ENCODE measurements at places on chromosomes 12 and 14.

- DNase-seq: no peak
Measured at GRCh38 chr12:103751600-103751999, 89.4 kb downstream of the NT5DC3 start.

DNA sequence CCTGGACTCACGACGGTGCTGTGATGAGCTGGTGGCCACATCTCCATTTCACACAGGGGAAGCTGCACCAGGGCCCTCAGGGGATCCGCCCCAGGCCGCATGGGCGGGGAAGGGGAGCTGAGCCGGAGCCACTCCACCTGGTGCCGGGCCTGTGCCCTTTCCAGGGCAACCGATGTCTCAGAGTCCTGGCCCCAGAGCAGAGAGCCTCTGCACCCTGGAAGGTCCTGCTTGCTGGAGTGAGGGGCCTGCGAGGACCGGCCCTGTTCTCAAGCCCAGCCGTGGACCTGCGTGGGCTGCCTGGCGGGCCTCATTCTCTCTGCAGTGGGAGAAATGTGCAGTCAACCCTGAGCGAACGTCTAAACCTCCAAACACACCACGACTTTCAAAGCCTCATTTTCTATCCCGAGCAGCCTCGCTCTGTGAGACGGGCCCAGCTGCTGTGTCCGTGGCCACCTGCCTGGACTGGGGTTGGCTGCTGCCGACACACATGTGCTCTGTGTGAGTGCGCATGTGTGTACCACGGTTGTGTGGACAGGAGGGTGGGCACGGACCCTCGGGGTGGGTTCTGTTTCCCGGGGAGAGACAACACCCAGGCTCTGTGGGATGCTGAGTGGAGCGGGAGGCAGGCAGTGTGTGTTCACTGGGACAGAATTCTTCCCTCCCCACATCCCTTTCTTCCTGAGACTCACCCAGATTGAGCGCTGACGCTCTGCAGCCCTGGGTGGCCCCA, 163.5 kb downstream of the KIF26A start:
- DNase-seq: no peak

- no peak for DNase-seq
Measured at GRCh38 chr14:102210421-102211042, 70.8 kb downstream of the WDR20 start.

- DNase-seq: no peak
Measured at GRCh38 chr12:49428793-49429192, 61.5 kb downstream of the SPATS2 start.

GRCh38 chr14:64053694-64054669, 201.2 kb downstream of the SYNE2 start:
- DNase-seq: no peak

DNA sequence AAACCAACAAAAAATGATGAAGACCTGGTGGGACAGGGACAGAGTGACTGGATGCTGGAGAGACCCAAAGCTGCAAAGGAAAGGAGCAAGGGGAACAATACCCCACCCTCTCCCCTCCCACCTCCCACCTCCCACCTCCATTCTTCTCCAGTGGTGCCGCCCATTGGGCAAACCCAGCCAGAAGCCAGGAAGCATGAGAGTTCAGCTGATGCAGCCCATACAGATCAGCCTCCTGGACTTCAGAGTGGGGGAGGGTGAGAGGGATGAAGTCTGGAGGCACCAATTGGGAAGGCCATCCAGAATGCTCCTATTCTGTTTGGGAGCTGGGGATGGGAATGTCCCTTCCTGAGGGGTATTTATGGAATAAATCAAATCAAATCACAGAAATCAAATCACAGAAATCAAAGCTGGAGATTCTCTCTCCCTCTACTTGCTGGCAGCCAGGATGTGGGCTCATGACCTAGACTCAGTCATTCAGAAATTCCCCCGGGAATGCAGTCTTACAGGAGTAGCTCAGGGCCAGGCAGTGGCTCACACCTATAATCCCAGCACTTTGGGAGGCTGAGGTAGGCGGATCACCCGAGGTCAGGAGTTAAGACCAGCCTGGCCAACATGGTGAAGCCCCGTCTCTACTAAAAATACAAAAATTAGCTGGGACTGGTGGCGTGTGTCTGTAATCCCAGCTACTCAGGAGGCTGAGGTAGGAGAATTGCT, 31.1 kb downstream of the IRF2BPL start:
- no peak for DNase-seq

- no peak for DNase-seq
Measured at GRCh38 chr12:67193704-67194103, 75.5 kb upstream of the CAND1 start.

Measured in esophagus squamous epithelium (tissue), 5 donors.